ENCODE measurements at places on chromosomes 7 and 10.
A peak's percentile ranks its signal among the peaks of the same experiment; 100 is the strongest.

GRCh38 chr7:49852619-49853462, 79.4 kb downstream of the VWC2 start:
- DNase-seq: peak; percentile 30

DNA sequence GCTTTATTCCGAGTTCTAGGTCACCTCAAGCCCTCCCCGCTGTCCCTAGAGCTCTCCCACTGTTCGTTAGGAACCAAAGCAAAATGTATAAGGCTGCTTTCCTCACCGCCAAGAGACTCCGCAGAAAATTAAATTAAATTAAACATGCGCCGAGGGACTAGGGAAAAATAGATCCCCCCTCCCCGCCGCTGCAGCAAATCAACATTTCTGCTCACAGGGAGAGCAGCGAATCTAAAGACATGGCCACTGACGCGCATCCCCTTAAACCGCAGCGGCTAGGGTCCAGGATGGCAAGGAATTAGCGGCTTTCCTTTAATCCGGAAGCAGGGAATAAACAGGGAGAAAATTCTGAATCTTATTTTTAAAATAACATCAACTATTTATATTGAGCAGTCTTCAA, 7.6 kb downstream of the SP8 start:
- no peak for DNase-seq

- DNase-seq: no peak
Observed at GRCh38 chr10:15781381-15781960, 61.7 kb upstream of the ITGA8 start.

DNA sequence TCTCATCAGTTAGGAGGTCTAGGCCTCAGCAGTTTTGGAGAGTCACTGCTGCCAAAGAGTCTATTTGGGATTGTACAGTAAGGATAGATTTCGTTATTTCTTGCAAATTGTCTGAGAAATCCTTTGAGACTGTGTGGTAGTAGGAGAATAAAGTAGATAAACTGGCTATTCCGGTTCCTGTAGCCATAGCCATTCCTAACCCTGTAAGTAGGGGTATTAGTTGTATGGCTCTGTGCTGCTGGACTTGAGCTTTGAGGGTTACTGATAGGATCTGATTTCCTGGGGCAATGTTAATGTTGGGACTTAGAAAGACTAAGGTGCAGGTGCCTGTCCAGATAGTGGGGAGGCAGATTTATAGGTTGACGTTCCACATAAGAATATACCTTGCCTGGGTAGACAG, 36.1 kb upstream of the ZNF138 start:
- DNase-seq: no peak

- no peak for DNase-seq
Observed at GRCh38 chr7:74013539-74014272, 14.3 kb upstream of the ELN start.

- peak; percentile 89 for DNase-seq
Observed at GRCh38 chr7:94303695-94304094, 91.0 kb upstream of the COL1A2 start.

GRCh38 chr10:76036111-76036940, 604.9 kb downstream of the LRMDA start:
- DNase-seq: peak; percentile 64

- no peak for DNase-seq
Observed at GRCh38 chr7:43112459-43112940, at the start of gene HECW1. TSS of gene HECW1 (plus strand) at chr7:43112647. CDS start at chr7:43243906, 131,259 bp downstream.

- DNase-seq: no peak
Observed at GRCh38 chr7:106548491-106548890, 112.5 kb downstream of the CCDC71L start.

DNA sequence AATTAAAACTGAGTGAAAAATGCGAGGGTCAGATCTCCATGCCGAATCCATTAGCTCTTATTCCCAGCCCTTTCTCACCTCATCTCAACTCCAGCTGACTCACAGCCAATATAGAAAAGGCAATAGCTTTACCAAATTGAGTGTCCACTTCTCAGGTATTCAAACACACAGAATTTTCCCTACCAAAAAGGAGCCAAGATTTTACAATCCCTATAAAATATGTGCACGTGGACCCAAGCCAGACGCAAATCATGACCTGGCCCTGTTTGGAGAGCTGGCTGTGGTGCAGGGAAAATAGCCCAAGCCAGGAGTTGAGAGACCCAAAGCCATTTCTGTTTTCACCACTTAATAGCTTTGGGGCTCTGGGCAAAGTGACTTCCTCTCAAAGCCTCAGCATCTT, 379.7 kb upstream of the AUTS2 start:
- DNase-seq: peak; percentile 12

GRCh38 chr7:5088906-5089305, 43.2 kb downstream of the RBAK start:
- no peak for DNase-seq

- DNase-seq: peak; percentile 48
Observed at GRCh38 chr10:63343476-63343875, 122.3 kb downstream of the JMJD1C start.

DNA sequence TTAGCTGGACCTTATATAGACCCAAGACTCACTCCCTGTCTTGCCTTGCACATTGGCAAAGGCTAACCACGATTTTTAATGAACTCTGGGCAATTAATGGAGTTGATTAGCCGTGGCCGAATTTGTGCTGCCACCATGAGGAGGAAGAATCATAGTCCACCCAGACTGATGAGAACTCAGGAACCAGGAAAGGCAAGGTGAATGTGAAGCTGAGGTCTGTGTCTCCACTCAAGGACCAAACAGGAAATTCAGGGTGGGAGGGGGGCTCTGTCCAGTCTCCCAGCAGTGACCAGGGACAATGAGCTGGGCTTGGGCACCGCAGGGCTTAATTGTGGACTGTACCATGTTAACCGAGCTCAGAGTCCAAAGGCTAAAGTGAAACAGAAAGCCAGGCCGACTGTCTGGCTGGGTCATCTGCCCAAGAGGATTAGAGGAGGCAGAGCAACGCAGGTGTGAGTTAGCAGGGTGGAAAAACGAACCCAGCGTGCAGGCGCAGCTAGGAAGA, 127.0 kb upstream of the JCAD start:
- no peak for DNase-seq

GRCh38 chr10:79056736-79057391, 11.9 kb upstream of the ZMIZ1 start:
- DNase-seq: no peak

DNA sequence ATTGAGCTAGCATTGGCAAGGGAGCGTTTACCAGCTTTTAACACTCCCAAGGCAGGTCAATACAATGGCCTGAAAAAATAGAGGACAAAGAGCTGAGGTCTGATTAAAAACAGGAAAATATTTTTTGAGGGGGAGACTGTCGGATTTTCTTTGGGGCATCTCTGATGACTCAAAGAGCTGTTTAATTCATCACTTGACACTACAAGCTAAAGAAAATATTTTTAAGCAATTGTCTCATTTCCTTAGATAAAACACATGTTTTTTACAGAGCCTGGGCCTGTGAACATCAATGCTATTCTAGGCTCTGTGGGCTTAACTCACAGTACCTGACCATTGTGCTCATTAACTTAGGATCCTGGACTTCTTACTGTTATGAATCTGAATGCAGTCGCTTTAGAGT, 100.8 kb downstream of the NRP1 start:
- DNase-seq: peak; percentile 69

DNA sequence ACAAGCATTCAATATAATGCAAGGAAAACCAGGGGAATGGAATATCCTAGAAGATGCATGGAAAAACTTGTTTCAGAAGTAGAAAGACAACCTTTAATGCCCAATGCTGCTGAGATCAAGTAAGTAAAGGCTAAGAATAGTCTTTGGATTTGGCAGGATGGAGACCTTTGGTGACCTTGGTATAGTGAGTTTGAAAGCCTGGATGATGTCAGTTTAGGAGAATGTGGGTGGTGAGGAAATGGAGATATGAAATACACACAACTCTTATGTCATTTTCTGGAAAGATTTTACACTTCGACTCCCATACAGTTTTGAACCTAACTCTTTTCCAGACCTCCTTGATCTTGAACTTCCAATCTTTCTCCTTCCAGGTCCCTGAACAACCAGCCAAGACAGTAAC, 185.7 kb downstream of the TFEC start:
- DNase-seq: peak; percentile 15

DNA sequence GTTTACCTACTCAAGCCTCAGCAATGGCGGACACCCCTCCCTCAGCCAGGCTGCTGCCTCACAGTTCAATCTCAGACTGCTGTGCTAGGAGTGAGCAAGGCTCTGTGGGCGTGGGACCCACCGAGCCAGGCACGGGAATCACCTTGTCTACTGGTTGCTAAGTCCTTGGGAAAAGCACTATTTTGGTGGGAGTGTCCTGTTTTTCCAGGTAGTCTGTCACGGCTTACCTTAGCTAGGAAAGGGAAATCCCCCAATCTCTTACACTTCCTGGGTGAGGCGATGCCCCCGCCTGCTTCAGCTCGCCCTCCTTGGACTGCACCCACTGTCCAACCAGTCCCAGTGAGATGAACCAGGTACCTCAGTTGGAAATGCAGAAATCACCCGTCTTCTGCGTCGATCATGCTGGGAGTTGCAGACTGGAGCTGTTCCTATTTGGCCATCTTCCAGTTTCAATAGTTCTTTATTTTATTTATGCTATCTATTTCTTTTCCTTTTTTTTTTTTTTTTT, at the start of gene HYAL4:
Gene HYAL4, plus strand, starts transcription at position 458 of the 508 bp plus-strand sequence. CDS start 23,105 bp downstream, outside the sequence.
- DNase-seq: no peak

DNA sequence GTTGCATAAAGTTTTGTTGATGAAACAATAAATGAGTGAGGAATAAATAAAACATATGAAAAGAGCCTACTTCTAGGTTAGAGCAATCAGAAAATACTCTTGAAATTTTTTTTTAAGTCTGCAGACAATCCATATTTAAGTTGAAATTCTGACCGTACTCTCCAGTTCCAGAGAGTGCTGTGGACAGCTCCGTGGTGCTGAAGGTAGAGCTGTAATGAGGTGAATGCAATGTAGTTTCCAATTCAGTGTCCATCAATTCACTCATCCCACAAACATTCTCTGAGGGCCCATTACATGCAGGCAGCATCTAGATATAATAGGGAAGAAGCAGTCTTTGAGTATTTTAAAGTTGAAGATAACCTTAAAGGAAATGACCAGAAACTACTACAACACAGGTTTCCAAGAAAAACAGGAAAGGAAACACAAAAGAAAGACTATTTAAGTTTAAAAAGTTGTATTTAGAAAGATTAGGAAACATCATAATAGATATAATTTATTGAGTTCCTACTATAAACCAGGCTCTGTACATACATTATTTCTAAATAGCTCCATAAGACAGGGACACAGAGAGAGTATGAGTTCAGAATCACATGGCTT, 44.0 kb upstream of the CRTAC1 start:
- peak; percentile 15 for DNase-seq

- no peak for DNase-seq
Observed at GRCh38 chr7:100865938-100866728, 1.1 kb upstream of the TRIP6 start.

- DNase-seq: no peak
Observed at GRCh38 chr10:58358314-58358933, 23.6 kb downstream of the UBE2D1 start.

- peak; percentile 47 for DNase-seq
Observed at GRCh38 chr10:29957907-29958331, 101.5 kb downstream of the JCAD start.

- DNase-seq: no peak
Observed at GRCh38 chr7:4245866-4246470, 436.1 kb upstream of the FOXK1 start.

DNA sequence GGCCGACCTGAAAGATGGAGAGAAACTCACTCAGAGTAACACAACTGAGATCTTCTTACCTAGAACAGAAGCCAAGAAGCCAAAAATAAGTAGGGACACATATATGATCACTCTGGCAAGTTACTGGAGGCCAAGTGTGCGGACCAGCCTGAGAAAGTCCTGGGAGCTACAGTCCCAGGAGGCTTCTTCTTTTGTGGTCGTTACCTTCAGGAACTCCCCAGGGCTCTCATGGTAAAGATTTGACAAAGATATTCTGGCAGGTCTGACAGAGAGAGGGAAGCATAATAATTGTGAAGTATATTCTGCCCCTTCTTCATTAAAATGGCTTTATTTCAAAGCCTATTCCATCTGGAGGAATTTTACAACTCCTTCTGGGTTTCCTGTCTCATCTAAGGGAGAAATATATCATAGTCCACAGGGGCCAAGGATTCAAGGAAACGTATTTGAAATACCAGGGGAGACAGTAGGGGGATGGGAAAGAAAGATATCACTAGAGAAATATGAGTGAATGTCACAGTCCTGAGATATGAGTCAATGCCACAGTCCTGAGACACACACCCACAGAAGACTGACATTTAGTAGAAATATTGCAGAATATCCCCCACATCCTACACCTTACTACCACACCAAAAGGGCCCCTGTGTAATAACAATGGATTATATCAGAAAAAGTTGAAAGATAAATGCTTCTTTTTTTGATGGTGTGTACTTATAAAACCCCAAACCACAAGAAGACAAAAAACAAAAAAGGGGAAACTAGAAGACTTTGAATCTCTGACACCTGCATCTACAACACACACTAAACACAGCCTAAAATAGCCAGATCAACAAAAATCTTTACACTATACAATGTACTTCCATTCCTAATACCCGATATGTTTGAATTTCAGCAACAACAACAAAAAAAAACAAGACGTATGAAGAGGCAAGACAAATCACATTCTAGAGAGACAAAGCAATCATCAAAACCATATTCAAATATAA, 594.2 kb upstream of the NRG3 start:
- no peak for DNase-seq

GRCh38 chr7:157577796-157578339, 241.1 kb downstream of the DNAJB6 start:
- DNase-seq: no peak

DNA sequence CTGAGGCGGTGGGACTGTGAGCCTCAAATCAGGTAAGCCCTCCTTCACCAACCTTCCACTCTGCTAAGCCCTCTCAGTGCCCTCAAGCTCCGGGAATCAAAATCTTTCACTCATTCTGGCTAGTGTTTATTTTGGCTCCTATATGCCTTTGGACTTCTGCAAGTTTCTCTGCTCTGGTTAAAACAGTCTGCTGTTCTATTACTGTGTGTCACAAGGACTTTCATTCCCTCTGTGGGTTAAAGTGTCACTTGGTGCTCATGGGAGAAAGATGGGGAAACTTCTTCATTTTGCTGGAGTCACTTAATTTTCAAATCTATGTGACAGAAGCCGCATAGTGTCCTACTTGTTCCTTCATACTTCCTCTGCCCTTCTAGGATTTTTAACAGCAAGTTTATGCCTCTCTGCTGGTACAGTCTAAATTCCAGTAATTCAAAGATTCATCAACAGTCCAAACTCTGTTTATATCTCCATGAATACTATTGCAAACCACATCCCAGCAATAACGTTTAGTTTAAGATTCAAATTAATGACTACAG, 61.3 kb downstream of the CD36 start:
- no peak for DNase-seq

Data from fibroblast of skin of right biceps (primary cell).